T-helper 9 cell (primary cell): ENCODE measurements at places on chromosomes 2 and 18.

- no peak for DNase-seq
Observed at GRCh38 chr2:198114064-198114463, 309.7 kb downstream of the PLCL1 start.

DNA sequence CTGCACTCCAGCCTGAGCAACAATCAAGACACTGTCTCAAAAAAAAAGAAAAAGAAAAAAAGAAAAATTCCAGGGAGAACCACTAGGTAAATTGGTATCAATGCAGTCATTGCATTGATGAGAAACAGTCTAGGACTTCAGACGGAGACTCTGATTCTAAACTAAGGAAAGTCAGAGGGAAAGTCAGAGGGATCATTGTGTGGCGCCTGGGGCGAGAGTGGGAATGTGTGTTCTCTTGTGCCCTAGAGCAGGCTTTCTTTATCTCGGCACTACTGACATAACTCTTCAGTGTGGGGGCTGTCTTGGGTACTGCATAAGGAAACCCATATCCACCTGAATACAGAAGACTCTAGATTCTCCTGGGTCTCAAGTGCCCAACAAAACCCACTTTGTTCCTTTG lies 24.8 kb downstream of the SERPINE2 start:
- DNase-seq, result no peak

GRCh38 chr2:25441353-25441752 lies 99.6 kb upstream of the DNMT3A start:
- DNase-seq, result no peak

- no peak for DNase-seq
Observed at GRCh38 chr18:72114801-72115594, 429.1 kb downstream of the CBLN2 start.

DNA sequence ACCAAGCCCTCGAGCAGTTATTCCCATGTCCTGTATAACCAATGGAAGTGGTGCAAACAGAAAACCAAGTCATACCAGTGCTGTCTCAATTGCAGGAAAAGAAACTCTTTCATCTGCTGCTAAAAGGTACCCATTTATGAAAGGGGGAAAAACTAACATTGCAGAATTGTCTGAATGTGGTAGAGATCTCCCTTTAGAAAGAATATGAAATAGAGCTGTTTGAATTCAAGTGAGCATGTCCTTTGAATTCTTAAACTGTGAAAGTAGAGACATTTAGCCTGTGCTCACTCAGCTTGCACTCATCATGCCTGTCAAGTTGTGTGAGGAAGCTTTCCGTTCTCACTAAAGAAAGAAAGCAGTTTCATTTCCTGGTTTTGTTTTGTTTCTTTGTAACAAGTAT lies 87.4 kb downstream of the EML4 start:
- no peak for DNase-seq

DNA sequence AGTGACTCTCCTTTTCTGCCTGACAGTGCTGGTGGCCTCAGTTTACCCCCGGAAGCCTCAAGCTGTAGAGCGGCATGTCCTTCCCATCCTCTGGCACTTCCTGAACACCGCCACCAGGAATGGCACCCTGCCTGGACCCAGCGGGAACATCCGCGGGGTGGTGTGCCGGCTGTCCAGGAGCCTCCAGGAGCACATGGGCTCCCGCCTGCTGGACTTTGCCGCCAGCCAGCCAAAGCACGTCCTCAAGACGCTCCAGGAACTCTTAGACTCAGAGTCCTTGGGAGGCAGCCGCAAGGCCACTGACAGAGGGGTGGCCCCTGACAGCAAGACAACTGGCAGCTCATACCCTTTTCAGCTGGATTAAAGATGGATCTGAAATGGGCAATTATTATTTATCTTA lies 22.6 kb downstream of the PCARE start:
- DNase-seq, result no peak

GRCh38 chr18:70322928-70323327 lies 34.1 kb downstream of the SOCS6 start:
- DNase-seq, result no peak

GRCh38 chr2:115908731-115909130 lies 1466.3 kb downstream of the DPP10 start:
- DNase-seq, result no peak

GRCh38 chr2:23627236-23628009 lies 242.4 kb downstream of the KLHL29 start:
- no peak for DNase-seq

GRCh38 chr2:31831585-31831984 lies 179.2 kb downstream of the MEMO1 start:
- no peak for DNase-seq

DNA sequence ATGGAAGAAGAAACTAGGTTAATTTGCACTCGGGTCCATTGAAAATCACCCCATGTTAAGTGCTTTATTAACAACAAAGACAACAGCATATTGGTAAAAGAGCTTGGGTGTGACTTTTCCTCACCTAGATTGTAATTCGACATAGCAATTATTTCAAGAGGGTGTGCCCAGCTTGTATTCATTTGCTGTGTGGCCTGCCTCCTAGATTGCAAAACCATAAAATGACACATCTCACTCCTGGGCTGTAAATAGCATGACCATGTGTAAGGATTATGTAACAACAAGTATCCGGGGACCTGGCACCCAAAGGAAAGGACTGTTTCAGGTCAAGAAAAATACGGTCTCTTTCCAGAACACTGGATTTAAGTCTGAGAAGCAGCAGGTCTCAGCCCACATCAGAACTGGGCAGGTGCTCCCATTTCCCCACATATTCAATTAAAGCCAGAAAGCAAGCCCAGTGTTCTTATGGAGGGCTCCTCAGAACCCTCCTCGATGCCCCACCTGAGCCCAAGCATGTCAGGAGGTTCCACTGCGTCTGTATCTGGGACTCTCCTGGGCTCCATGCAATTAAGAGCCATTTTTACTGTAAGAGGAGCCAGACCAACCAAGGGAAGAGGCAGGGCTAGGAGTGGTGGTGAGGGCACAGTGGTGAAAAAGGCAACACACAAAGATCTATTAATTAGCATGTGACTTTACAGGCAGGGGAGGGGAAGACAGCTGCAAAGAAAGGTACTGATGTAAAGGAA lies 39.2 kb downstream of the MREG start:
- DNase-seq, result no peak

GRCh38 chr2:74593826-74594772 lies 39.6 kb downstream of the DOK1 start:
- DNase-seq, result no peak

DNA sequence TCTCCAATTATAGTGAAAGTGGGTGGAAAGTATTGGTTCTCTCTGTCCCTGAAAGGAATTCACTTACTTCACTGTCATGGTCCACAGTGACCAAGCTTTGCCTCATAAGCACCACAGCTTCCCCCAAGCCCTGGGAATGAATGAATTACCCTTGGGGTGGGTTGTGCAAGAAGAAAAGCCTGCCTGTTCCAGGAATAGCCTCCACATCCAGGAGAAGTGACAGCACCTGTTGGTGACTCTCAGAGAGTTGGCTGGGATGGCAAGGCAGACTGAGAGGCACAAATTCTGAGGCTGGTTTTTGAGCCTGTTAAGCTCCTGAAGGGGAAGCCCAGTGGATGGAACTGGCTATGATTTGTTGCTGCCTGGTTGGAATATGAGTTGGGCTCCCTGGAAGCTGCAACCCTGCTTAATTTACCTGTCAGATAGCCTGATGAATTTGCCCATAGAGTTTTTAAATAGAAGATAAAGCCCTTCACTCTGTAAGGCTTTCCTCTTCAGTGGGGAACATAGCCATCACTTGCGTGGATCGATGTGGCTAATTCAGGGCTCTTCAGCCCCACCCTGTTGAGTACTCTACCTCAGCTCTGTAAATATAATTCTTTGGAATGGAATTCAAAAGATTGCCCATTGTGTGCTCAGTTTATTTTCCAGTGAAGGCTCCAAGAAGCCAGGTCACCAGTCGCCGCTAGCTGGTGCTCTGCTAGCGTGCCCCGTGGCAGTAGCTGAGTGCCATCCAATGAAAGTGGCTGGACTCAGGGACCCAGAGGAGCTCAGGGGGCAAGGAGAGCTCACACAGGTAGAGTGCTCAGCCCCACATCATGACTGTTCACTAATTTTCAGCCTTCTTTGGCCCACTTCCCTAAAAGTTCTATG lies 479.3 kb downstream of the IRS1 start:
- no peak for DNase-seq

GRCh38 chr2:56892382-56892781 lies 708.6 kb downstream of the CCDC85A start:
- DNase-seq, result no peak

GRCh38 chr2:28522481-28522880 lies 26.6 kb downstream of the PLB1 start:
- no peak for DNase-seq
